A172 (cell line): ENCODE measurements at places on chromosomes 2 and 18.
A peak's percentile ranks its signal among the peaks of the same experiment; 100 is the strongest.

DNA sequence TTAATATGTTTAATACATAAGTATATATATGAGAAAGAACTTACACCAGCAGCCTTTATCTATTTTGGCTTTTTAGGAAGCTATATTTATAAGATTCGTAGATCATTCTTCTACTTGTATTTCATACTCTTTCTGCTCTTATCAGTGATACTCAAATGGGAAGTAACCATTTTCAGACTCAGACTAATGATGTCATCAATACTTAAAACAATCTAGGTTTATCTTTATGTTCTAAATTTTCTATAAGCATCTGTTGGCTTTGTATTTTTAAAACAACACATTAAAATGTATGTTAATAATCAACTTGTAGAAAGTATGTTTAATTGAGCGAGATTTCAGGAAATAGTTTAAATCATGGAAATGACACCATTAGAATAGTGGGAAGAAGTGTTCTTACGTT is 50.9 kb upstream of the DYSF start:
- DNase-seq = no peak

DNA sequence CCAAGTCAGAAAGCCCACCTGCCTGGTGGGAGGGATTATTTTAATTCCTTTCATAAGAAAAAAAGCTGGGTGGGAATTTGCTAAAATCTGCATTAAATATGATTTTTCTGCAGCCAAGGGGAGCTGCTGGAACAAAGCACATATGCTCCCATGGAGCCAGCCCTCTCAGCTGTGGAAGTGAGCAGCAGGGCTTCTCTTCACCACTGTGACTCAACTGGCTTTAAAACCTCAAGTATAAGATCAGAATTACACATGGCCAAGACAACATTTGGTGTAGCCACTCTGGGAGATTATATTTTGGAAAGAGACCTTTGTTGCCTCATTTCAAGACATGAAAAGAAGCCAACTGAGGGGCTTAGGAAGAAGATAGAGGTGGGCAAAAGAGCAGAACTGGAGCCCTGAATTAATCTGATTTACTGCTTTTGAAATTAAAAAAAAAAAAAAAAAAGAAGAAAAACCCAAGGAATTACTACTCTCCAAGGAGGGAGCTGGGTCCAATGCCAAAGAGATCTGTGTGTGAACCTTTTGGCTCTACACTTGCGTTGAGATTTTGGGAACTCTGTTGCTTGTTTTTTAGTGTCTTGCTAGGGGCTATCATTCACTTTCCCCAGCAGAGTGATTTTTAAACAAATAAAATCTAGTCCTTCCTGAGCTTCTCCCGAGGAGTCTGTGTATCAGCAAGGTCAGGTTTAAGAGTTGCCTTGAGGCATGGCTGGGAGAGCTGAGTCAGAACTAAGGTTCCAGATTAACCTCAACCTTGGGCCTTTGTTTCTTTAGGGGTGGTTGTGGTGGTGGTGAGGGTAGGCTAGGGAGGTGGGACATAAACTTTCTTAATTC is 6.0 kb downstream of the LHCGR start:
- DNase-seq = no peak

DNA sequence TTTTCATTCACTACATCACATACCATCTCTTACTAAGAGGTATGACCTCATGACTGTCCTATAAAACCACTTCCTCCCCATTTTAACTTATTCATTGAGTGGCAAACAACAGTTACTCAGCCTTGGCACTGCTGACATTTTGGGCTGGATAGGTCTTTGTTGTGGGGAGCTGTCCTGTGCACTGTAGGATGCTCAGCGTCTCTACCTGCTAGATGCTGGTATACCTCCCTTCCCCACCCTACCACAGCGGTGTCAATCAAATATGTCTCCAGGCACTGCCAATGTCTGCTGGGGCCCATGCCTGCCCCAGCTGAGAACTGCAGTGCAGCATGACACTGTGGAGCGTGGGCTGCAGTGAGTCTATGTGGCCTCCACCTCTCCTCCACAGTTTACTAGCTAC is 76.3 kb upstream of the MGAT4A start:
- peak; percentile 14 for DNase-seq

- no peak for DNase-seq
Measured at GRCh38 chr2:128145651-128146050, 54.7 kb downstream of the UGGT1 start.

DNA sequence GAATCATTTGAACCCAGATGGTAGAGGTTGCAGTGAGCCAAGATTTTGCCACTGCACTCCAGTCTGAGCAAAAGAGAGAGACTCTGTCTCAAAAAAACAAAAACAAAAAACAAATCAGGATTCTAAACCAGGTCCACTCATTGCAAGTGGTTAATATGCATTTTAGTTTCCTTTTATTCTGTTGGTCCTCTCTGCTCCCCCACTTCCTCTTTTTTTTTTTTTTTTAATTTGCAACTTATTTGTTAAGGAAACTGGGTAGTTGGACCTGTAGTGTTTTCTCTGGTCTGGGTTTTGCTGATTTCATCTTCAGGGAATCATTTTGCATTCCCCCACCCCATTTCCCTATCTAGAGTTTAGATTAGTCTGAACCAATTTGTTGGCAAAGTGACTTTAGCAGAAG is 14.0 kb downstream of the FER1L5 start:
- no peak for DNase-seq

GRCh38 chr2:233851169-233851568 is 3.2 kb downstream of the HJURP start:
- DNase-seq = no peak

DNA sequence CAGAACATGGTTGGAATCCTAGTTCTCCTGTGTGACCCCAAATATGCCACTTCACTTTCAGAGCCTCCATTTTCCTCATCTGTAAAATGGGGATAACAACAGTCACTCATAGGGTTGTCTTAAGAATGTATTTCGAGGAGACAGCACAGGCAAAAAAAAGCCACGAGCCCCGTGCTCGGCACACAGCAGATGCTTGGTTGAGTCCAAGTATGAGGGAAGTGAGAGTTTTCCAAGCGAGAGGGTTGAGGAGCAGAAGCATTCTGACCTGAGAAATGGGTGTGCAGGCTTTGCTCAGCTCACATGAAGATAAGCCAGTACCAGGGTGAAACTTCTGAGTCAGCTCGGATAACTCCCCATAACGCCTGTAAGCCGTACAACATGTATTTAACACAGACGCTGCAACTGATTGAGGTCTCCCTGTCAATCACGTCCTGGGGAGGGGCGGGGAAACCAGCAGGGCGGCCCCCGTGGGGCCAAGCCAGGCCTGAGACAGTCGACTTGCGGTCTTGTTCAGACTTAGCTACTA is 23.0 kb upstream of the ODC1 start:
- no peak for DNase-seq

DNA sequence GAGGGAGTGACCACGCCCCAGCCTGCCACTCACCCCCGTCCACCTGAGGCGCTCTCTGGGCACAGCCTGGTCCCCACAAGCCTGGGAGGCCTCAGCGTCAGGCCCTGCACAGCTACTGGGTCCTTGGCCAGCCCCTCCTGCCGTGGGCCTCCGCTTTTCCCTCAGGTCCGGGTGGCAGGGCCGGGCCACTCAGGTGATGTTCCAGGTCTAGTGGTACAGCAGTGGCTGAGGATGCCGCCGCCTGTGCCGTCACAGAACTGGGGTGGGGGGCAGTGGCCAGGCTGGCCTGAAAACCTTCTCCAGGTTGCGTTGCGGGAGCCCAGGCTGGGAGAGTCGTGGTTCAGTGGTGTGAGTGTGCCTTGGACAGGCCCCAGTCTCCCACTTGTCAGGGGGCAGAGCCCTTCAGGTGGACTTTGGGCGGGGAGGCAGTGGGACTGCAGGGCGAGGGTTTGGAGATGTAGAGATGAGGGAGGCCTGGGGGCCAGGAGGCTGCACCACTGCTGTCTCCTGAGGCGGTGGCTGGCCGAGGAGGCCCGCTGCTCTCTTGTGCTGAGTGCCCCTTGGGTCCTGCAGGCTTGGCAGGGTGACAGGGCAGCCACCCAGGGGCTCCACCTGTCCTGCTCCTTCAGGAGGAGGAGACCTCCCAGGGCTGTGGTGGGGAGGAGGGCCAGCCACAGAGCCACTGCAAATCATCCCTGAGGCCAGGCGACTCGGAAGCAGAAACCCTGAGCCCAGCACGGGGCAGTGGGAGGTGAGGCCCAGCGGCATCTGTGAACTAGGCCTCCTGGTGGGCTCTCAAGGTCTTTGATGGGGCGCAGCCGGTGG is 7.6 kb downstream of the GPC1 start:
- no peak for DNase-seq

- no peak for DNase-seq
Measured at GRCh38 chr18:22044474-22045220, 124.7 kb upstream of the GATA6 start.

DNA sequence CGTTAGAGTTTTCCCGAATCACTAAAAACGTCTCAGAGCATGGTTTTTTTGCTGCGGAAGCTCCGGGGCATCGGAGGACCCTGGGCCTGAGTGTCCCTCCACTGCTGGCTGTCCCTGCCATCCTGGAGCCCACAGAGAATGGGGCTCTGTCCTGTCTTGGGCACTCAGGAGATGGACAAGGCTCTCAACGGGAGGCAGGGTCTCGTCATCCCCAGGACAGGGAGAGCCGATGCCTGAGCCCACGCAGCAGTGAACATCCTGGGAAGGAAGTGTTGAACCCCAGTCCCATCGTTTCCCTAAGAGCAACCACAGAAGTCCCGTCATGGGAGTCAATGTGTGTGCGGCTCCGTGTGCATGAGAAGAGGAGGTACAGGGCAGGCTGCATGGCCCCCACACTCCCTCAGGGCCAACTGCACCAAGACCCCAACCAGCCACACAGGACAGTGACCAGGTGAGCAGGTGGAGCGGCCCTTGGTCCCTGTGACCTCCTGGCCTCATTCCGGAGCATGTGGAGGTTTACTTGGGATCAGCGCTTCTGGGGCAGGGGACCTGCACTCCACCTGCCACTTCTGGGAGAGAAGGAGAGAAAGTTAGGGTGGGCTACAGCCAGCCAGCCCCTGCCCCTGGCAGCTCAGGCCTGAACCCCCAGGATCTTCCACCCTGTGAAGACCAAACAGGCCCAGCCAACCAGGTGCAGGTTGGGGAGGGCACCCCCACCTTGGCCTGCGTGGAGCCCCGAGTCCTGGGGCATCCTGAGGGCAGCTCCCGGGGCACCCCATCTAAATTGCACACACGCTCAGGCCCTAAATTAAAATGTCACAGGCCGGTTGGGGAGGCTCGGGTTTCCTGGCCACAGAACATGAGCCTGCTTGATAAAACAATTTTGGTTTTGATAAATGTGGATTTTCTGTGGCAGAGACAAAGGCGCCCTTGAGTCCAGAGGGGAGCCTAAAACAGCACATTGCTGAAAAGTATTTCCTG is 3.1 kb upstream of the SNED1 start:
- no peak for DNase-seq

GRCh38 chr18:45566025-45566740 is 49.1 kb upstream of the SLC14A2 start:
- peak; percentile 11 for DNase-seq

DNA sequence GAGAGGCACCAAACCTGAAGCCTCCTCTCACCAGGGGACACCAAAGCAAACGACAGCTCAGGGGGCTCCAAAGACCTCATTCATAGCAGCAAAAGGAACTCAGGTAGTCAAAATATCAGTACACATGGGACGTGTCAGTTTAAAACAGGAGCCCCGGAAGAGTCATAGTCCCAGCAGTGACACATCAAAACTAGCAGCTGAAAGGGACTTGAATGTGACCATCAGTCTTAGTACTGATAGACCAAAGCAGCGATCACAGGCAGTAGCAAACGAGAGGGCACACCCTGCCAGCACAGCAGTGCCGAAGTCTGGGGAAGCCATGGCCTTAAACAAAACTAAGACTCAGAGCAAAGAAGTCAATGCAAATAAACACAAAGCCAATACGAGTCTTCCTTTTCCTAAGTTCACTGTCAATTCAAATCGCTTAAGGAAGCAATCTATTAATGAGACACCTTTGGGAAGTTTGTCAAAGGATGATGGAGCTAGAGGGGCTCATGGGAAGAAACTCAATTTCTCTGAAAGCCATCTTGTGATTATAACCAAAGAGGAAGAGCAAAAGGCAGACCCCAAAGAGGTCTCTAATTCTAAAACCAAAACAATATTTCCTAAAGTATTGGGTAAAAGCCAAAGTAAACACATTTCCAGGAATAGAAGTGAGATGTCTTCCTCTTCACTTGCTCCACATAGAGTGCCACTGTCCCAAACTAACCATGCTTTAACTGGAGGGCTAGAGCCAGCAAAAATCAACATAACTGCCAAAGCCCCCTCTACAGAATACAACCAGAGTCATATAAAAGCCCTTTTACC is 1.2 kb downstream of the GALNT5 start:
- no peak for DNase-seq

DNA sequence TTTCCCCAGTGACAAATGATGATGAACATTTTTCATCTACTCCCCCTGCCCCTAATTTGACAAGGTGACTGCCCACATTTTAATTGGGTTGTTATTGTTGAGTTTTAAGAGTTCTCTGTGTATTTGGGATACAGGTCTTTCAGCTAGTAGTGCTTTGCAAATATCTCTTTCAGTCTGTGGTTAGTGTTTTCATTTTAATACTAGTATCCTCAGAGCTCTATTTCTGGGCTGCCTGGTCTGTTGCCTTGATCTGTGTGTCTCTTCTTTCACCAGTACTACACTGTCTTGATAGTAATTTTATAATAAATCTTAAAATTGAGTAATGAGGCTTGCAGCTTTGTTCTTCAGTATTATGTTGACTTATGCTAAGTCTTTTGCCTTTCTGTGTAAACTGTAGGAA is 19.7 kb downstream of the EIF5B start:
- DNase-seq = no peak

DNA sequence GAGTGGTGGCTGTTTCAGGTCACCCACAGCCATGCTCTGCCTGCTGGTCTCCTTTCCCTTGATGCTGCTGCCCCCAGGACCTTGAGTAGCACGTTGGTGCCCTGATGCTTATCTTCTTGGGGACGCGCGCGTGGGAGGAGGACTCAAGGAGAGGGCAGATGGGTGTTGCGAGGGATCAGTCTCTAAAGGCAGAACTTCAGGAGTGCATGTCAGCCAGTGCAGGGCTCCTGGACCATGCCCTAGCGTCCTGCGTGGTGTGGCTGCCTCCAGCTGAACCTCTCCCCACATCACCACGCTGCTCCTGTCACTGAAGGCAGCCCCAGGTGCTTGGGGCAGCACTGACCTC is 62.5 kb upstream of the GLI2 start:
- DNase-seq = no peak

DNA sequence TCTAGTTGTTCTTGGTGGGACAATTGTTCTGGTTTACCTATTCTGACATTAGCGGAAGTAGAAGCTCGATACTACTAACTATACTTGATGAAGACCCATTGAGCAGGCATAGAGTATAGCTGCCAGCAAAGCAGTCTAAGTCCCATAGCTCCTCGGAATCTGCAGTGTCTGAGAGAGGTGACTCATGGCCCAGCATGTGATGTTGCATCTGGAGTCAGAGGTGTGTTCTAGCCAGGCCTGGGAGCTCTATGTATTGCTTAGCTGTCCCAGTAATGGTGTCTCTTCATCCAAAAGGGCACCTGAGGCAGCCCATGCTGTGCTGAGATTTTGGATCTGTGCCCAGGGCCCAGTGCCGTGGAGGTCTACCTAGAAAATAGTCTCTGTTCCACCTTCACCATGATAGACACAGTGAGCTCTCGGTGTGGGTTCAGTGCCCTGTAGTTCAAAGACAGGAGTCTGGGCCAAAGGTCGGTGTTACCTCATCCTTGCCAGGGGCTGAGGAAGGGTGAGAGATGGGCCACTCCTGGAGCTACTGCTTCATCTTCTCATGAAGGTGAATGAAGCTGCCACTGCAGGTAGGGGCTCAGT is 47.3 kb downstream of the MEX3C start:
- peak; percentile 72 for DNase-seq
